ENCODE measurements at places on chromosomes 1 and 21.
A peak's percentile ranks its signal among the peaks of the same experiment; 100 is the strongest.

- DNase-seq = no peak
These were observed 22.4 kb upstream of the CHRM3 start for GRCh38 chr1:239363930-239364329.

DNA sequence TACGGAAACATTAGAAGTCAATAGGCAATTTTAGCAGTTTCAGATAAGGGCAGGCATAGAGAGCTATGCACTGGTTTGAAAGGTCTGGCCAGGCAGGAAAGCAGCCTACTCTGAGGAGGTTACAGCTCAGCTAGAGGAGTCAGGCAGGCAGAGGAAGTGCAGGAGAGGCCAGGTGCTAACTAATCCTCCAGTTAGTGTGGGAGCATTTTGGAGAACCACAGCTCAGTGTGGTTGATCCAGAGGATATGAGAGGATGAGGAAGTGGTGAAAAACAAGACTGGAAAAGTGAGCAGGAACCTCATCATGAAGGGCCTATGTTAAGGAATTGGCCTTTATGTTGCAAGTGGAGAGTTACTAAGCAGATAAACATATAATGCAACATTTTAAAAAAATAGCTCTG, 282.4 kb upstream of the SGIP1 start:
- no peak for DNase-seq

DNA sequence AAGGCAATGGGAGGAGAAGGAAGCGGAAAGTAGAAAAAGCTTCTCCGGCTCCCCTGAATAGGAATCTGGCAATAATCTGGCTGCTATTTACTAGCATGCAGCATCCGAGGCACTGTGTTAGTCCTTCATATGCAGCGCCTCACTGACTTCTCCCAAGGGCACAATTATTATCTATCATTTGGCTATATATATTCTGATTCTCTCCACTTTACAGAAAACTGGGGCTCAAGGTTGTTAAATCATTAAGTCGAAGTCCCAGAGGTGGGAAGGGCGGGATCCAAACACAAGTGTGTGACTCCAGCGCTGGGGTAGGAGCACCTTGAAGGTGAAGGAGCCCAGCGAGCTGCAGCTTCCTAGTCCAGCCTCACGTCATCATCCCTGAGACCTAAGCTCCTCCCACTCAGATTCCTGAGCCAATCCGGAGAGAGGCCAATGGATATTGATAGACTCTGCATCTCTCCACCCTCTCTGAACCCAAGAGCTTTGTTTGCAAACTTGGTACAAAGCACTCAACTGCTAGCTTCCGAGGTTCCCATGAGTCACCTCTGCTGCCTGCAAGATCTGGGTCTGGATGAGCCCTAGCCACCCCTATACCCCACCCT, 16.6 kb upstream of the EYA3 start:
- DNase-seq = no peak

DNA sequence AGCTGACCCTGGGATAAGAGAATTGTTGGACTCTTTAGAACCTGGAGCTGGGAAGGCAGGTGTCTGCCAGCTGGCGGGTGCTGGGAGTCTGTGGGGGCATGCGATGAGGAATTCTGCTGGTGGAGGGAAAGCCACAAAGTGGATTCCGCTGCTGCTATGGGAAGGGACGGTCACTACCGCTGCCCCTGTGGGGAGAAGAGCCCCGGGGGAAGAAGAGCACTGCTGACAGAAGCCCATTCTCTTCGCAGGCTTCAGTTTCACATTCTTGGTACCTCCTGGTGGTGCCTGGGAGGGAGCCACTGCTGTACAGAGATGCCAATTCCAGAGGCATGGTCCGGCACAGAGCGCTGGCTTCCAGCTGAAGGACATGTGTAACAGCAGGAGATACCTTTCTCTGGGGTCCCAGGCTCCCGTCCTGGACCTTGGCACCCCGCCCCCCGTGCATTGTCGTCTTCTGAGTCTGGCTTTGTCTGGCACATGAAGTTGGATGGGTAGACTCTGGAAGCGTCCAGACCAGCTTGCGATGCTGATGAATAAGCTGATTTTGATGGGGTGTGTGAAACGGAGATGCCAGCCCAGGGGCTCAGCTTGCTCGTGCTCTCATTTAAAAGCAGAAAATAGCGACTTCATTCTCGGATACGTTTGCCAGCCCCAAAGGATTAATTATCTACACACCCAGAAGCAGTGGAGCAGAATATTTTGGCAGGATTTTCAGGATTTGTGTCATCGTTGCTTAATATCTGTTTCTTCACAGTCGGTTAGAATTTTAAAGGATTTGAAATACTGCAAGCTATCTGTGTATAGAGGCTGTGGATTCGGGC, 13.2 kb downstream of the PDXK start:
- no peak for DNase-seq

DNA sequence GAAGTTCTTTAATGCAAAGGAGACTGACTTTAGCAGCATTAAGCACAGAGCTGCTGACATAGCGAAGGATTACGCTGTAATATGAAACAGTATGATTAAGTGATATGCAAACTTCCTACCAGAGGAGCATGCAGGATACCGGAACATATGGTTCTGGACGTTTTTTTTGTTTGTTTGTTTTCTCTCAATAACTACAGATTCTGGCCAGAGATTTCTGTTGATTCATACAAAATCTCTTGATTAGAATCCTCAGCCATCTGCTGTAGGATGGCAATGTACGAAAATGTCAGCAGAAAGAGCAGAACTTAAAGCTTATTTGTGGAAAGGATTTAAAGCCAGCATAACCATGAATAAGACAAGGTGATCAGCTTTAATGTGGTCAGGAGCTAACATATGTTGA, 970.7 kb downstream of the KCNT2 start:
- DNase-seq = no peak

DNA sequence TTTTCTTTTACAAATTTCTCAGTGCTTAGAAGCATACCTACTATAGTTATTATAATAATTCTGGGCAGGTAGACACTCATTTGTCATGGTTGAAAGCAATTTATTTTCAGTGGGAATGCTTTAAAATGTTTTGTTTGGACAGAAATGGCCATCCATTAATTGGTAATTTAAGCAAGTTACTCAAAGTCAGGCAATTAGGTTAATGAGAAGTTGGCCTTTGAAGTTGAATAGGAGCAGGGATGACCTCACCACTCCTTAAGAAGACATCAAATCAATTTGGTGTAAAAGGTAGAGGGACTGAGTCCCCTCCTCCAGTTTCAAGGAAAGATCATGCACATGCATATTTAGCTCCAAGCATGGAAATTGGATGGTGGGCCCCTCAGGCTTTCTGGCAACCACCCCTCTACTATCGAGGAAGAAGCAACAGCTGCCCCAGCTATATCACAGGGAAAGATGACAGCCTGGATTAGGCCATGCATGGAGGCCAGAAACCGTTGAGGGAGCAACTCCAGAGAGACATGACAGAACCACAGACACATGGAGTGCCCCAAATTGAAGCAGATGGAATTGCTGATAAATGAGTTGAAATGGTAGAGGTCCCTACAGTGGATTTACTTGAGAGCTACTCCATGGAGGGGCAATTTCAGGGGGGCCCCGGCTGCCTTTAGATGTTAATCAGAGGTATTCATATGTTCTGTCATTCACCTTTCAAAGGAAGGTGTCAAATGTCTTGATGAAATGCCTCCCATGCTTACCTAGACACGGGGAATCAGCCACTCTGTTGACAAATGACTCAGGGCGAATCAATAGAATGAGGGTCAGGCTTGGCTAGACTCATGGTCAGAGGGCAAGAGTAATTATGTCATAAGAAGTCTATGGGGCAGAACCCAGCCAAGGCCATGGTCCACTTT, 26.7 kb downstream of the HLX start:
- no peak for DNase-seq

- DNase-seq = peak; percentile 17
These were observed 41.8 kb downstream of the ZNF281 start for GRCh38 chr1:200367841-200368534.

DNA sequence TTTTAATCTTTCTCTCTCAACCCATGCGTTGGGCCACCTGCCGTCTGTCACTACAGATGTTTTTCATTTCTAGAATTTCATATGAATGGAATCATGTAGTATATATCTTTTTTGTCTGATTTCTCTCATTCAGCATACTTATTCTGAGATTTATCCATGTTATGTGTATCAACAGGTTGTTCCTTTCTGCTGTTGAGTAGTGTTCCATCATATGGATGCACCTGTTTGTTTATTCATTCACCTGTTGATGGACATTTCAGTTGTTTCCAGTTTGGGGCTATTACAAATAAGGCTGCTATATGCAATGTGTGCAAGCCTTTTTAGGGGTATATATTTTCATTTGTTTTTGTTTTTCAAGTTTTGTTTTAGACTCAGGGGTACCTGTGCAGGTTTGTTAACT, 9.4 kb upstream of the SLC41A1 start:
- DNase-seq = no peak

DNA sequence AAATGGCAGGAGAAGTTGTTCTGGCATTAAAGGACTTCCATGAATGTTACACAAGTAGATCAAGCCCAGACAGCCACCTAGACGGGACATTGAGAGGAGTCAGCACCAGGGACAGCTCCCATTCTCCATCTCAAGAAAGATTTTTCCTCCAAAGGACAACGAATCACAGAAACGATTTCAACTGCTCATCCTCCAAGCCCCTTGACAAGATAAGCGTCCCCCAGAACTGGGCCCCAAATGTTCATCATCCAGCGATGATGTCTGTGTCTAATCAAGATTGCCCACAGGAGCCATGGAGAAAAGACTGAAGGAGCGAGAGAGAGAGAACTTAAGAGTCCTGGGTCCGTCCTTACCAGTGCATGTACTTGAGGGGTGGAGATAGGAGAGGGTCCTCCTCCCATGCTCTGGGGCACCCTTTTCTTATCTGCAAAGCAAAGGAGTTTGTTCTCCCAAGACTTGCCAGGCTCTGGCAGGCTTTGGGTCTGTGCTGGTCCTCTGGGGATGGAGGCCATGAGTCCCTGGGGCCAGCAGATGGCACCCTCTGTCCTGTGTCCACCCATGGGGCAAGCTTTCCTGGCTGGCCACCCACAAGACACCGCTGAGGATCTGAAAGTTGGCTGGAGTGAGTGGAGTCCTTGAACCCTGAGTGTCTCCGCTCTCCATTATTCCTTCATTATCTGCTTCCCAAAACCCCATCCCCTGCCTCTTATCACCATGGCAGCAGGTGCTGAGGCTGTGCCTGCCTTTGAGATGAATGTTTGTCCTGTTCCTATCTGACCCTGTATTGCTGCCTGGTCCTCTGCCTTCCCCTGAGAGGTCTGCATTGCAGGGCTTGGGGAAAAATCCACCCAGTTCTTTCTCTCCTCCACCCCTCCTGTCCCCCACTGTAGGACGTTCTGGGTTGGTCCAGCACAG, 164.6 kb downstream of the ACTL8 start:
- peak; percentile 13 for DNase-seq

GRCh38 chr1:56359056-56359455, 220.3 kb downstream of the PLPP3 start:
- DNase-seq = no peak

- peak; percentile 8 for DNase-seq
These were observed at the start of gene PTCH2 for GRCh38 chr1:44842862-44843655. PTCH2 (minus strand) TSS chr1:44843253; CDS start chr1:44842932, 321 bp downstream.

DNA sequence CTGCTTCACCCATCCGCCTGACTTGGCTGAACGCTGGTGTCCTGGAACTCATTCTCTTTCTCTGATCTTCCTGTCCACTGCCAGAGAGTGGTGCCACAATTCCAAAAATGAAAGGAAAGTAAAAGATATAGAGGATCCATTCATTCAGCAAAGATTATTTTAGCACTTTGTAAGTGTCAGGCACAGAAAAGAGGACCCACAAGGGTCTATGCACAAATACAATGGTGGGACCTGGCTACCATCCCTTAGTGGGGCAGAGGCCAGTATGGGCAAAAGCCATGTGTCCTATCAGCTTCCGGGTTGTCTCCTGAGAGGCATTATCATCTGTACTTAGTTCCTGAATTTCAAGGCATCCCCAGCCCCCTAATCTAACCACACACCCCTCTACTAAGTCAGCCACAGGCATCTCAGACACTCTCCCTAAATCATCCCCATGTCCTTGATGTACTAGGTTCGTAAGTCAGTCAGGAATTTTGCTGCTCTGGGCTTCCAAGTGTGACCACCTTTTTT, 19.0 kb downstream of the SSR2 start:
- no peak for DNase-seq

GRCh38 chr1:247482747-247483146, 24.8 kb upstream of the OR2B11 start:
- DNase-seq = no peak

DNA sequence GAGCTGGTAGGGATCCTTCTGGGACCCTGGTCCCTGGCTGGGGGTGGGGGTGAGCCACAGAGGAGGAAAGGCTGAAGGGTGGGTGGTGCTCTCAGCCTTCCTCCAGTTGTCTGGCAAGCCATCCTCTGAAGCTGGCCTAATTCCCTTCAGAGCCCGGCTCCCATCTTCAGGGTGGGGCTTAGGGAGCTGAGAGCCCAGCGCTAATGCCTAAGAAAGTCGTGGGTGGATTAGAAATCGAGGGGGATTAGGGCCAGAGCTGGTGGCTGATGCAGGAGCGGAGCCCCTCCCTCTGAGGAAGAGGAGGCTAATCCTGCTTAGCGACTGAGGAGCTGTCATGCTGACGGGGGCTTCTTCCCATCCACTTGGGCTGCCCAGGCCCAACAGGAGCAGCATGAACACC, 30.8 kb upstream of the DMBX1 start:
- DNase-seq = no peak

- no peak for DNase-seq
These were observed 167.3 kb downstream of the ZNF326 start for GRCh38 chr1:90162216-90162615.

GRCh38 chr1:183126528-183126927, 59.5 kb upstream of the LAMC2 start:
- no peak for DNase-seq

- DNase-seq = peak; percentile 19
These were observed 11.9 kb upstream of the CLDN8 start for GRCh38 chr21:30227633-30228404.

DNA sequence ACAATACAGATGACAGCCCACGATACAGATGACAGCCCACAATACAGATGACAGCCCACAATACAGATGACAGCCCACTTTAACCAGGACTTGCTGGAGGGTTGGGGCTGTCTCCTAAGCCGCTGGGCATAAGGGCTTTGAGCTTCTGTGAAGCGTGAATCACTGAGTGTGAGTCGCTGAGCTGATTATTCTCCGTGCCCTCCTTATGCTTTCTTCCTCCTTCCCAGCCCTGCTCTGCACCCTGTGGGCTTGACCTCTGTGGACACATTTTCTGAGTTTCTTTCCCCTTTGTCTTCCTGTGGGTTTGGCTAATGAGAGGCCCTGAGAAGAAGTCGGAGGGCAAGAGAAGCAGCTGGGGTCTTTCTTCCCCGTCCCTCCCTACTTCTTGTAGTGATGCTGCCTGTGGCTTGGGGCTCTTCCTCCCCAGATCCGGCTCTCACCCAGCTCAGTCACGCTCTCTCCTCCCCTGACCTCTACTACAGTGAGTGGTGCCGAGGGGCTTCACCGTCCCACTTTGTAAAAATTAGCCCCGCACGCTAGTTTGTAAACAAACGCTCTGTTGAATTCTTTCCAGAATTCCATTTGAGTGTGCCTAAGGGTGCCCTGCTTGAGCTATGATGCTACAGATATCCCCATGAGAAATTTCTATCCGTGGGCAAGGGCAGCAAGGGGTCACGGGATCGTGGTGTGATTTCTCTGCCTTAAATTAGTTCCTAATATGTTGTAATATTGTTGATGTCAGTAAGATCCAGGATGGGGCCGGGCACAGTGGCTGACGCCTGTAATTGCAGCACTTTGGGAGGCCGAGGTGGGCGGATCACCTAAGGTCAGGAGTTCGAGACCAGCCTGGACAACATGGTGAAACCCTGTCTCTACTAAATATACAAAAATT, 46.4 kb upstream of the SOD1 start:
- no peak for DNase-seq

Measured in amniotic stem cell (primary cell).